Fibroblast of mammary gland (primary cell): ENCODE measurements at places on chromosomes 6 and 20.
A peak's percentile ranks its signal among the peaks of the same experiment; 100 is the strongest.

- DNase-seq: no peak
These were observed 32.7 kb downstream of the SERPINB6 start for GRCh38 chr6:2938632-2939083.

GRCh38 chr6:97669191-97670031 lies 386.4 kb upstream of the MMS22L start:
- DNase-seq: no peak

GRCh38 chr20:39164642-39165041 lies 202.5 kb downstream of the DHX35 start:
- DNase-seq: no peak

DNA sequence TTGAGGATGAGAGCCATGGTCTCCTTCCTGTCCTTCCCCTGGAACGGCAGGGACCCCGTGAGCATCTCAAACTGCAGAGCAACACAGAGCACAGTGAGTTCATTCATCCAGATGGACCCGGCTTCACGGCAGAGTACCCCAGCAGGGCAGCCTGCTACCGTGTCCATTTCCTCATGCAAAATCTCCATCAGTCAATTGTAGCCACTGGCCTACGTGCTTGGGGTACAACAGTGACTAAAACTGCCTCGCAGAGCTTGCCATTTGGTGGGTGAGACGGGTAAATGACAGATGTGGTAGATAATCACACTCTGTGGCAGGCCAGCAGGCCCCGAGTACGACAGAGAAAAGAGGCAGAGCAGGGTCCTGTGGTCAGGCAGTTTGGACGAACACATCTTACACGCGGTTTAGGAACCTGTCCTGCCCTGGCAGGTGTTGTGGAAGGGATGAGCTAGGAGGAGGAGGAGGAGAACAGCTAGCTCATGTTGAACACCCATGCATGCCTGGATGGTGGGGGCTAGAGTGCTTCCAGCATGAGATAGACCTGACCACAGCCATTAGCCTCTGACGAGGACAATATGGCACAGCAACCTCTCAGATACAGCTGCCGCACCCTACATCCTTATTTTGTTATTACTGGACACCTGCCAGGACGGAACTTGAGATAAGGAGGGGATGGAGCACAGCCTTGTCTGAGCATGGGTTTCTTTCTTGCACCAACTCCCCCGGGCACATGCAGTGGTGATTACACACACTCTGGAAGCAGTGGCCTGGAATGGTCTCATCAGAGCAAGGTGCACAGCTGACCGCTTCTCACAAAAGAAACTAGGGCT lies 95.6 kb downstream of the RAMACL start:
- peak; percentile 30 for DNase-seq

- DNase-seq: no peak
These were observed 209.7 kb upstream of the SUPT3H start for GRCh38 chr6:45587229-45588060.

- DNase-seq: no peak
These were observed 412.7 kb downstream of the UTRN start for GRCh38 chr6:144697801-144698200.

DNA sequence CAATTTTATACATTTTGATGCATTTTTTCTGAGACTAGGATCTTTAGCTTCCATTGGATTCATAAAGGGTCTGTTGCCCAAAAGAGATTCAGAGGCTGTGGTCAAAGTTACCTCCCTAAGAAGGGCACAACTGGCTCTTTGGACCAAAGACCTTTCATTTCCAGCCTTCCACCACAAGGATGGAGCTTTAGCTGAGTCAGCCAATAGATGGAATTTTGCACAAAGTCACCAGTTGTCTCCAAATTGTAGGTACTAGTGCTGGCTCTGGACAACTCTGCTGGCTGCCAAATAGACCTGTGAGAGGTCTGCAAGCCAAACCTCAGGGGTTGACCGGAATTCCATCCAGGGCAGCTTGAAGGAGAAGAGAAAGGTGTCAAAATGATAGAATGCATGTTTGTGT lies 555 bp downstream of the BPIFA1 start:
- DNase-seq: no peak

DNA sequence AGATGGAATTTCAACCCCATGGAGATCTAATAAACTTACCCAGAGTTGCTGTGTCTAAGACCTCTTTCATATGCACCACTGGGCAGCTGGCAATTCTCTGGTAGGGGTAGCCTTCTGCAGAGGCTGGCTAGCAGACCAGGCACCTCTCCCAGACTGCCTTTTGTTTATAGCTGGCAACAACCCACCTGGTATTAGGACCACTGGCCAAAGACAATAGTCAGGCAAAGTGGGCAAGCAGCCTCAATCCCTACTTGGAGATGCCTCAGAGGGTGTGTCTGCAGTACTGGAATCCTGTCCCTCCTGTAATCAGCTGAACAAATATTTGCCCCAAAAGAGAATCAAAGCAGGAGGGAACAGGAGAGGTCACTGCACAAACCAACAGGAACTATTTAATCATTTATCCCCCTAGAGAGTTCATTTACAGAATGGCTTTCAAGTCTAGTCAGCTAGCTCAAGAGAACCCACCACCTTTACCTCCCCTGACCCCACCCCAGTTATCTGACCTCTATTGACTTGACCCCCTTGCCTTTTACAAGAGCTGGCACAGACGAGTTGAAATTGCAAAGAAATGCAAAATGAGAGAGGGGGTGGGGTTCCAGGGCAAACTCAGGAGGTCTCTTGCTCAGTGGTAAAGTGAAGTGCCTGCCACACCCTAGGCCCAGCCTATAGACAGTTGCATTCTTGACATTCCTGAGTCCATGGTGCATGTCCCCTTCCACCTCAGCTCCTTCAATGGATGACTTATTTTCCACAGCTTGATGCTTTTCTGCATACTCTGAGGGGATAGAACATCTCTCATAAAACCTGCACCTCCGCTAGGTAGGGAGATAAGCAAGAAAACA lies 2.8 kb downstream of the BCL2L1 start:
- no peak for DNase-seq

DNA sequence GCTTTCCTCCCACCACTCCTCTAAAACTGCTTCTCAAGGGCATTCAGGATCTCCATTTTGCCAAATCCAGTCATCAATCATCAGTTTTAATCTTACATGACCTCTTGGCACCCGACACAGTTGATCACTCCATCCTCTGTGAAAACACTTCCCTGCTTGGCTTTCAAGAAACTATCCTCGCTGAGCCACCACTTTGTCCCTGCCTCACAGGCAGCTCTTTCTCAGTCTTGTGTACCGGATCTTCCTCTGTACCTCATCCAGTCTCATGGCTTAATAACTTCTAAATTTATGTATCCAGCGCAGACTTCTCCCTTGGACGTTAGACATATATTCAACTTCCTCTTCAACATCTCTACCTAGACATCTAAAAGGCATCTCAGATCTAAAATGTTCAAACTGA lies 89.9 kb downstream of the BTBD9 start:
- no peak for DNase-seq

DNA sequence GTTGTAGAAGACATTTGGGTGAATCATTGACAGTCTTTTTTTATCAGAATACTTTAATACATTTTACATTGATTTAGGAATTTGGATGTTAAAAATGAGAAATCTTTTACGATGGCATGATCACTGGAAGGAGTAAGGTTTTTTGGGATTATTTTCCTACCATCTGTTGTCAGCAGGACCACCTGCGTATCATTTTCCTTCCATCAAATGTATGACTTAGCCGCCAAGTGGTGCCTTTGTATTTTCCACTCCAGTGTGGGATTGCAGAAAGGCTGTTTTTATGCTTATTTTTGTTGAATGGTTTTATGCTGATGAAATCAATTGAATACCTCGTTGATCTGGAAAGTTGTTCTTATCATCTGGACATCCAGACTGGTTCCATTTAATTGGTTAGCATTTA lies 35.8 kb downstream of the AKAP12 start:
- no peak for DNase-seq

- DNase-seq: no peak
These were observed 35.0 kb downstream of the TGM2 start for GRCh38 chr20:38129893-38130609.

DNA sequence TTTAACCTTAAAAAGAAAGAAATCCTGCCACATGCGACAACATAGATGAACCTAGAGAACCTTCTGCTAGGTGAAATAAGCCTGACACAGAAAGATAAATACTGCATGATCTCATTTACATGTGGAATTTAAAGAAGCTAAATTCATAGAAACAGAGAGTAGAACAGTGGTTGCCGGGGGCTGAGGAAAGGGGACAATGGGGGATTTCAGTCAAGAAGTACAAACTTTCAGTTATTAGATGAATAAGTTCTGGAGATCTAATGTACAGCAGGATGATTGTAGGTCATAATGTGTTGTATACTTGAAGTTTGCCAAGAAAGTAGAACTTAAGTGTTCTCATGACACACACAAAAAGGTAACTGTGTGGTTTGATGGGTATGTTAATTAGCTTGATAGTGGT lies 204.3 kb upstream of the PRSS16 start:
- DNase-seq: no peak
